ENCODE measurements at places on chromosomes 5 and 9. TPM values are rescaled to one million over a fixed set of nuclear protein-coding genes. Genes with fewer than 3 reads are reported as not detected.

Gene ROR2
- 25.4 TPM for total RNA-seq

Gene EGFLAM
- 10.5 TPM for total RNA-seq

Gene TAS2R1
- total RNA-seq = not detected

Gene PTGES
- 7.9 TPM for total RNA-seq

Gene TAF11L13
- not detected for total RNA-seq

Gene CEP72
- 1.4 TPM for total RNA-seq

Gene ZBTB6
- total RNA-seq = 7.3 TPM

GRCh38 chr9:8494571-8494970 is 695.0 kb upstream of the DMAC1 start:
- DNase-seq = no peak

DNA sequence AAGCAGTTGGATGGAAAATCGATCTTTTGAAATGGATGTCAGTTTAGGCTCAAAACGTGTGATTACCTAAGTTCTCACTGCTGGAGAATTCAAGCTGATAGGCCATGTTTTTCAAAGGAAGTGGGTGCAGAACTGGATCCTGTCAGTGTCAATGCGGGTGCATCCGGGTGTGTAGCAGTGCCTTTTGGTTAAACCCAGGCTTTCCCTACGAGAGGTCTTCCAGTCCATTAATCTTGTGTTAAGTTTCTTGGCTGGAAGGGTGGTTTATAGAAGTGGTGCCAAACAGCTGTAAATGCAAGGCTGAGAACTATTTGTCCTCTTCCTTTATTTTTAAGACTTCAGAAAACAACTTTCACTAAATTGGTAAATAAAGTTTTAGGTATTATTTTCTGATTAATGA is 71.9 kb downstream of the DAPK1 start:
- peak; percentile 50 for DNase-seq

GRCh38 chr5:176892663-176893062 is 6.5 kb downstream of the HK3 start:
- DNase-seq = no peak

- DNase-seq = peak; percentile 81
Measured at GRCh38 chr5:179801304-179802206, 5.1 kb downstream of the MGAT4B start.

DNA sequence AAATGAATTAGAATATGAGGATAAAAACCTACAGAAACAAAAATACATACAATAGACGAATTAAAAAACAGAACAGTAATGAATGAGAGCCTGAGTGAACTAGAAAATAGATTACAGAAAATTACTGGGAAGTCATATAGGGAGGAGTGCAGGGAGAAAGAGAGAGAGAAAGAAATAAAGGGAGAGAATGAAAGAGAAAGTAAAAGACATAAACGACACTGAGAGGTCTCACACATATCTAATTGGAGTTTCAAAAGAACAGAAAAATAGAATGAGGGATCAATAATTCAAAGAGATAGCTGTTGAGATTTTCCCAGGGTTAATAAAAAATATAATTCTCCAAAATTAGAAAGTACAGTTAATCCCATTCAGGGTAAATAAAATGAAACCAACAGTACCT is 156.4 kb upstream of the FTMT start:
- no peak for DNase-seq

- DNase-seq = no peak
Measured at GRCh38 chr9:122940454-122940748, 419 bp upstream of the RABGAP1 start.

- DNase-seq = no peak
Measured at GRCh38 chr5:171639966-171640365, 145.7 kb upstream of the SMIM23 start.

GRCh38 chr5:11563822-11564221 is 340.4 kb downstream of the CTNND2 start:
- no peak for DNase-seq

- DNase-seq = no peak
Measured at GRCh38 chr5:157285310-157286035, 19.6 kb downstream of the CYFIP2 start.

GRCh38 chr5:71662381-71662780 is 56.7 kb upstream of the CARTPT start:
- DNase-seq = no peak

- DNase-seq = no peak
Measured at GRCh38 chr5:29016067-29016466, 1977.7 kb upstream of the CDH9 start.

DNA sequence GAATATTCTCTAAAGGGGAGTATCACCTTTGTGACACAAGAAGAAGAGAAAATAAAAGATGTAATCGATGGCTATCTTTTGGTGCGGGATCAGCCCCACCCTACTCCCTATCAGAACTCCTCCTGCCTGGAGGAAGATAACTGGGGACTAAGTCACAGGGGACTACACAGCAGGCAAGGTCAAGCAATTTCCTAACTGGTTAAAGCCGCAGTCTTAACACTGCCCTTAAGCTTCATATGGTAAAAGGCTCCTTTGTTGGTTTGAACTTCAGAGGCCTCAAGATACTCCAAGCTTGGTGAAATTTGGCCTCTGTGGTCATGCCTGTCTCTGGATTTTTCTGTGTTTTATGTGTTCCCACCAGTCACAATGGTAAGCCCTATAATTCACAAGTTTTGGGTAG is 1.3 kb upstream of the SHISAL2B start:
- DNase-seq = no peak

GRCh38 chr5:150593996-150594395 is 46.5 kb upstream of the SYNPO start:
- peak; percentile 42 for DNase-seq

- DNase-seq = no peak
Measured at GRCh38 chr5:28947865-28948264, 1909.5 kb upstream of the CDH9 start.

DNA sequence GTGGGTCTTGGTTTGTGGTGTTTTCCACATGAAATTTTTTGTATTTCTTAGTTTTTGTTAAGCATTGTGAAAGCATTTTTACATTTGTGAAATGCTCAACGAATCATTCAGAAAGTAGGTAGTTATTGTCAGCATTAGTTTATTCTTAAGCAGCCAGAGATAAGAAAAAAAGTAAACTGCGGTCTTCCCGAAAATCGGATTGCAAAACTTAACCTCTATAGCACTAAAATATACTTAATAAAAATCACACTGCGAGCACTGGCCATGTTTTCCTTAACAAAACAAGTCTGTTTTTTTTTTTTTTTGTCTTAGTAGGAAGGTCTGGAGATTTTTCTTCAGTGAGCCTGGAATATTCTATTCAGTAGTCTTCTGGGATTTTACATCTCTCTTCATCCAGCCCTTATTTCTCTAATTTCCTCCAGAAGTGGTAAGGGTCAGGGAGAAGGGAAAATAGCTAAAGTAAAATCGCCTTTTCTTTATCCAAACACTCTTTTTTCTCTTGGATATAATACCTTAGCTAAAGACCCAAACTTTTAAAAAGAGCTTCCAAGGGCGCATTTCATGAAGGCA is 289.9 kb downstream of the DMAC1 start:
- no peak for DNase-seq

DNA sequence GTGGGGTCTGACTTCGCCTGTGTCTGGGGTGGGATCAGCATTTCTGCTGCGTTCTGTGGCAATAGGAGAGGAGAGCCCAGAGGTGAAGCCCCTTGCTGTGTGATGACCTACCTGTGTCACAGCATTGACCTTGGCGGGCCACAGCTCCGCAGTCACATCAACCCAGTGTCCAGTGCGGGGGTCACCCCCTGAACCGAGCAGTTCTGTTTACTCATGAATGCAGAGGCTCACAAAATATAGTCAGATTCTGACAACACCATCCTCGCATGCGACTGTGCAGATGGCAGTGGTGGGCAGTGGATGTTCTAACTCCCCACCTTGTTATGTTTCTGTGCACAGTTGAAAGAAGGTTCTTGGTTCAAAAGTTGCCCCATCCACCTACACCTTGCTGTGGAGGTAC is 100.1 kb downstream of the ADAMTS16 start:
- no peak for DNase-seq

DNA sequence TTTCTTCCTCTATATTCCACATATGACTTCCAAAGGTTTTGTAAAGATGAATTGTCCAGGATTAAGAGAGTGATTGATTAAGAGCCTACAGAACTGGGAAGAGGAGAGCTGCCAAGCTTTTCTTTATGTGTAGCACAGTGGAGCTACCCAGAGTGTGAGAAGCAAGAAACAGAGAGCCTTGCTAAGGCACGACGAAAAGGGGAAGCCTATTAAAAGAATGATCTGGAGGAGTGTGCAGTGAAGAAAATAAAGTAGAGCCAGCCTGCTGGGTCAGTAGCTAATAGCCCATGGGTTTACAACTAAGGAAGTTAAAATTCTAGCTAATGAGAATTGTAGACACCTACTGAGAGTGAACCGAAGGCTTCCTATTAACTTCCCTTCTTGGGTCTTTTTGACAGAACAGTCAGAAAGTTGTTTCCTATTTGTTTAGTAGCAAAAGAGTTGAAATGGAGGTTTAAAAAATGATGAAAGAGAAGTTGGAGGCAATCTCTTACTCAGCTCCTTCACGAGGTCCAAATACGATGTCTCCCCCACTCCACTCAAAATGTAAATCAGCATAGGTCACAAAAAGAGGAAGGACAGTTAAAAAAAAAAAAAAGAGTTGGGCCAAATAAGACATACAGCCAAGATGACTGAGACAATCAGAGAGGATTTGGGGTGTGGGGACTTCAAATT is 957 bp upstream of the PRR16 start:
- DNase-seq = no peak

GRCh38 chr5:142807372-142807911 is 37.3 kb downstream of the ARHGAP26 start:
- peak; percentile 57 for DNase-seq

- DNase-seq = no peak
Measured at GRCh38 chr5:19584131-19584530, 403.9 kb downstream of the CDH18 start.

DNA sequence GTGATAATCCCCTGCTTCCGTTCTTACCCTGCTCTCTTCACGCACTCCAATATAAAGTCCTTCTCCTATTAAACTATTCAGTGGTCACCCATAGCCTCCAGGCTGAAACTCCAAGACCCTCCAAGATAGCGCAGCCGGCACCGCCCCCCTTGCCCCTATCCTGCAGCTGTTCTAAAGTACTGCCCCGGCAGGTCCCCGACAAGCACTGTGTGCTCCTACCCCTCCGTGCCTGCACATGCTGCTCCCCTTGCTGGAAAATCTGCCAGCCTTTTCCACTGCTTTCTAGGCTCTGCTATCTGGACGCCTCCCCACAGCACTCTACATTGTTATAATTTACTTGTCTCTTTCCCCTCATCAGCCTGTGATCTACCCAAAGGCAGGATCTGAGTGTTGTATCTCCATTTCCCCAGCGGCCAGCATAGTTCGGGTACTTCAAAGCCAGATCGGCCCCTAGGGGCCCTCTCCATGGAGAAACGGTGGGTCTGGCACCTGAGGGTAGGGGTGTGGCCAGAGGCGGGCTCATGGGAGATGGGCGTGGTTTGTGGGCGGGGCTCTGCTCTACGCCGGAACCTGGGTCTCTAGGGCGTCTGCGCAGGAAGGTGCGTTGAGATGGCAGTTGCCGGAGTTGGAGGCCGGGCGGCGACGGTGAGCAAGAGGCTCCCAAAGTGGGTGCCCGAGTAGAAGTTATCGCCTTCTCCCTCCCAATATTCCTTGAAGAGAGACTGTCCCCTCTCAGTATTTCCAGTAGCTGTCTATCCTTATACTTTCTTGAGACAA is 83.5 kb upstream of the RUSC2 start:
- peak; percentile 72 for DNase-seq

DNA sequence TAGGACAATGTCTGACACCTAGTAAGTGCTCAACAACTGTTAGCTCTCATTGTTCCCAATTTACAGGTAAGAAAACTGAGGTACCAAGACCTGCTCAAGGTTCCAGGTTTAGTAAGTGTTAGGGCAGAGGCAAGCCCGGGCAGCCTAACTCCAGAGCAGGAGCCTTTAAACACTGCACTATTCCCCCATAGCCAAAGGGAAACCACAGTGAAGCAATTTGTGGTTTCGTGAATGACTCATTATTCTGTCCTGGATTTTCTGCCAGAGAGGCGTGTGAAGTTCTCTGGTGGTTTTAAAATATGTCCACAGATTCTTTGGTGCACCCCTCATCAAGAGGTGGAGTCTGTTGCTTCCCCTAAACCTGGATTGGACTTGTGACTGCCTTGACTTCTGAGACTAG is 1.0 kb upstream of the MCC start:
- DNase-seq = peak; percentile 28

- DNase-seq = no peak
Measured at GRCh38 chr5:133723651-133724366, 111.5 kb upstream of the FSTL4 start.

DNA sequence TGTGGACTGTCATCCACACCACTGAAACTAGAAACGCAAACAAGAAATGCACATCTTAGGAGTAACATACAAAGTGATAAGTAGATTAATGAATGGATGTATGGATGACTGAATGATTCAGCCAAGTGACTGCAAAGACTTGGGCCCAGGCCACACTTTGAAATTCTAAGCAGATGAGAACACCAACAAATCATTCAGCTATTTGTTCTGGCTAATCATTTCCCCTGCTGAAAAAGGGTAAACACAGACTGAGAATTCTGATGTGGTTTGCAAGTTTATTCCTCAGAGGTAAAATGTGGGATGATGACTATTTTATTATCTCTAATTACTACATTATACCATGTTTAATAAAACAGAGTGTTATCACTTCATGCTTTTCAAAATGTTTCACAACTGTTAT is 163.2 kb upstream of the ADAMTS16 start:
- DNase-seq = no peak

All from left cardiac atrium (tissue), 4 donors.